ENCODE measurements at places on chromosomes 3 and 15.

- DNase-seq = peak; percentile 55
Observed at GRCh38 chr3:169147238-169148008, 516.1 kb downstream of the MECOM start.

DNA sequence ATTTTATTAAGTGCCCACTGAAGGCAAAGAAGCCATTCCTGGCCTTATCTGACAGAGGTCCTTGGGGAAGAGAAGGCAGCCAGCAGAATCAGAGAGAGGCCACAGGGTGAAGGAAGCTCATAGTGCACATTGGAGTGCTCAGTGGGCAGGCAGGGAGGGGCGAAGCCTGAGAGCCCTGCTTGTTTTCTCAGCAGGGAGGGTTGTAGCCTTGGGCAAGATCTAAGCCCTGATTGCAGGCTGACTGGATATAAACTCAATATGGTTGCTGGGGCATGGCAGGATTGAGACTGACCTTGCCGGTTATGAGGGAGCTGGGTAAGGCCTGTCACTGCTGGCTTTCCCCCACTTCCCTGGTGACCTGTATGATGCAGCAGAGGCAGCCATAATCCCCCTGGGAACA lies 7.5 kb upstream of the IGSF11 start:
- DNase-seq = no peak

GRCh38 chr3:197354568-197355001 lies 56.2 kb upstream of the DLG1 start:
- DNase-seq = no peak

DNA sequence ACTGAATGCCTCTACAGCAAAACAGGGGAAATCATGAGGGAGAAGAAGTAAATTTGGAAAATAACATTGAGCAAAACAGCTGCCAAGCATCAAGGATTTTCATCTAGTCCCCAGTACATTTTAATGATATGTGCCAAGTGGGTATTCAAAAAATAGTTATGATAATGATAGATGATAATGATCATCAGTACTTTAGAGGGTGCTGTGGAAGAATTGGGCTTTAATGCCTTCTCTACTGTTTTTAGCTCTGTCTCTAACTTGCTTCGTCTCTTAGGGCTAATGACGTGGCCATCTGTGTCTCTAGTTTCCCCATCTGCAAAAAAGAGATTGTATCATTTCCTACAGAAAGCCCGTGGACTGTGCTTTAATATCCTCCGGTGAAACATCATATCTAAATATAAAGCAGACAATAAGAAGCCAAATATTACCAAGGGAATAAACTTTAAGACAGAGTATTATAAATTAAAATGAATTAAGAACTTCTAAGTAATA lies 10.2 kb upstream of the FSIP1 start:
- DNase-seq = no peak

DNA sequence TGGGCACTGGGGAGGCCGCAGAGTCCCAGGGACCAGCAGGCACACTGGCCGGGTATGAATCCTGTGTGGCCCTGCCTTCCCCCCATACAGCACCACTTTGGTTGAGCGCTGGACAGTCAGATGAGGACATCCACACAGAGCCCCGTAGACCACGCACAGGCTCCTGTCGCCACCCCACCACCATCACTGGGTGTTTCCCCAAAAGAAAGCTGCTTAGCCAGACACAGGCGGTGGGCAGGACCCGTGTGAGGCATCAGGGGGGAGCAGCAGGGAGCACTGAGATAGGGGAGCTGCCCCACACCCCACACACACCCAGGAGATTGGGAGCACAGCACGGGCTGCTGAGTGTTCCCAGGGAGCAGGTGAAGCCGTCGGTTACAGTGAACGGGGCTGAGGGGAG lies 42.4 kb upstream of the SLC41A3 start:
- no peak for DNase-seq

DNA sequence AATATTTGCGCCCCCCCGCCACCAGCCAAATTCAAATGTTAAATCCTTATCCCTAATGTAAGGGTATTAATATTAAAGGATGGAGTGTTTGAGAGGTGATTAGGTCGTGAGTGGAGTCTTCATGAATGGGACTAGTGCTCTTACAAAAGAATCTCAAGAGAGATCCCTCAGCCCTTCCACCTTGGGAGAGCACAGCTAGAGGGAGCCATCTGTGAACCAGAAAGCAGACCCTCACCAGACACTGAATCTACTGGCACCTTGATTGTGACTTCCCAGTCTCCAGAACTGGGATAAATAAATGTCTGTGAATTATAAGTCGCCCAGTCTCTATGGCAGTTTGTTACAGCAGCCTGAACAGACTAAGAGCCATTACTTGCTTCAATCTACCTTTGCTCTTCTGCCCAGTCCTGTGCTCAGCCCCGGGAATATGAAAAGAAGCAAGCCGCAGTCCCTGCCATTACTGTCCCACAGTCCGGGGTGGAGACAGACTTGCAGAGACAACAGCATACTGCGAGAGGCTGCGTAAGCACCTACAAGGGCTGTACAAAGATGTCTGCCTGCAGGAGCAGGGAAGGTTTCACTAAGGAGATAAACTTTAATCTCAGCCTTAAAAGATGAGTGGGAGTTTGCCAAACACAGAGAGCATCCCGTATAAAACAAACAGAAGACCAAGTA lies 110.7 kb upstream of the TMCO5A start:
- DNase-seq = no peak

GRCh38 chr3:165683947-165684346 lies 153.3 kb downstream of the BCHE start:
- no peak for DNase-seq

DNA sequence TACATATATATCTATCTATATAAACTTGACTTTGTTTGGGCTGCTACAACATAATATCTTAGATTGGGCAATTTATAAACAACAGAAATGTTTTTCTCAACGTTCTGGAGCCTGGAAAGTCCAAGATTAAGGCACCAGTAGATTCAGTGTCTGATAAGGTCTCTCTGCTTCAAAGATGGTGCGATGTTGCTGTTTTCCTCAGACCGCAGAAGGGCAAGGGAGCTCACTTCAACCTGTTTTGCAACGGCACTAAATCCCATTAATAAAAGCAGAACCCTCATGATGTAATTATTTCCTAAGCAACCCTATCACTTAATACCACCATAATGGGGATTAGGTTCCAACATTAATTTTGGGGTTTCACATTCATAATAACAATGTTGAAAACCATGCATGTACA lies 1134.8 kb downstream of the NSUN3 start:
- no peak for DNase-seq

DNA sequence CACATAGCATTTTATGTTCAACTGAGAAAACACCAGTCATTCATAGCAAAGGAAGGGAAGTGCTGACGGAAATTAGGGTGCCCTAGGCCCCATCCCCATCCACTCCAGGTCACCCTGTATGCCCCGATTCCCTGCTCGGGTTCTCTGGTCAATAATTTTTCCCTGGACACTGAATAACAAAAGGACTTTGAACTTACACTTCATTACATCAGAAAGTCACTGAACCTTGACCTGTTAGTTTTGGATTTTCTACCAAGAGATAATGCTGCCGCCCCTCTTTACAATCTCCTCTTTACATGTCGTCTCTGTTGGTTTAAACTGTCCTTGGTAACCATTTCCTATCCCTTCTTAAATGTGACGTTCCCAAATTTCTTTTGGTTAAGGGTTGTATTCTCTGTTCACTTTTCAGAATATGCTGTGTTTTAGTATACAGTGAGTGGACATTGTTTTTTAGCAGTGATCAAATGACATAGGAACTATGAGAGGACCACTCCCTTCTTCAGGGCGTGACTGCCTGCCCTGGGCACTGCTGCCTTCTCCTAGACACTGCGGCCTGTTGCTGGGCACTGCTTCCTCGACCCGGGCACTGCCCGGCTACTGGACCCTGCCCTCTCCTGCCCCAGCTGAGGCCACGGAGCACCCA lies 13.6 kb upstream of the AHSG start:
- DNase-seq = no peak

- no peak for DNase-seq
Observed at GRCh38 chr3:9779721-9780457, 10.1 kb upstream of the CAMK1 start.

- DNase-seq = no peak
Observed at GRCh38 chr3:170473358-170473757, 54.7 kb downstream of the CLDN11 start.

GRCh38 chr3:70824078-70824477 lies 511.6 kb upstream of the MDFIC2 start:
- no peak for DNase-seq

DNA sequence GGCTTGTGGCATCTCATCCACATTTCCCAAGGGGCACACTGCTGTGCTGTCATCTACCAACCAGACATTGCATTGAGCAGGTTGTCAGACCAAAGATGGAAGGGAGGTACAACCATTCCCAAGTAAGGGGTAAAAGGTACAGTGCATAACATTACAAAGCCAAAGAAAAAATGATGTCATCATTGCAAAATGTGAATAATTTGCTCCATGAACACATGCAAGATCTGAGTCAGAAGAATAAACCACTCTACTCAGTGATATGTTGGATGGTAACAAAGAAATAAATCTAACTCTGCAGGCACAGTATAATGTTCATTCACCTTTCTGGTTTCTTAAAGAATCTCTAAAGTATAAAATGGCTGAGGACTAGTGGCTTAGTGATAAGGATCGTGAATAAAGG lies 202.7 kb downstream of the MAGI1 start:
- DNase-seq = no peak

GRCh38 chr15:41894791-41895463 lies 1.1 kb upstream of the SPTBN5 start:
- no peak for DNase-seq

DNA sequence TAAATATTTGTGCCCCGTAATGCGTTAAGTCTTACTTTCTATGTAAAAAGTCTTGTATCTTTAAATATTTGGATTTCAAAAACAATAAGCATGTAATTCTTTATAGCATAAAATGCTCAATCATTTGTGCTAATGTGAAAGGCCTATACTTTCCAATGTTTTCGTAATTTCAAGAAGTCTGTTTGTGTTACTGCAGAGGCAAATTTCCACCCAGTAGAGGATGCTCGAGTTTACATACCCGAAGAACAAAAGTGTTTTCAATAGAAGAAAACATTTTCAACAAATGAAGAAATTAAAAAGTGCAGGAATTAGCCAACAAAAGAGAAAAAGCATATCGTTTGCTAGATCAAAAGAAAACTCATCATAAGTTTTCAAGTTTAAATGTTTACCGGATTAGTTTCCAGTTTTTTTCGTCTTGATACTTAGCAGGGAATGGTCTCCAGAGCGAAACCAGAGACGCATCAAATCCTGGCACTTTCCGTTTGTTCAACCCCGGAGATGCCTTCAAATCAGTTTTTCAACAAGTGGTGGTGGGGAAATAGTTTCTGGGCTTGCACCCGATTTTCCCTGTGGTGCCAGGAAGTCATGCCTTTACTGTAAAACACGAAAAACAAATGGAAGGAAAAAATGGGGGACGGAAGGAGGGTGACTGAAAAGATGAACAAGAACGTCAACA lies 1.0 kb downstream of the CGGBP1 start:
- peak; percentile 26 for DNase-seq

- DNase-seq = no peak
Observed at GRCh38 chr15:58517682-58518525, 86.1 kb downstream of the LIPC start.

GRCh38 chr3:11045536-11045935 lies 53.0 kb downstream of the SLC6A1 start:
- no peak for DNase-seq

- peak; percentile 19 for DNase-seq
Observed at GRCh38 chr15:89119489-89120478, 31.5 kb downstream of the ABHD2 start.

GRCh38 chr3:33881156-33882064 lies 83.0 kb downstream of the PDCD6IP start:
- DNase-seq = no peak

DNA sequence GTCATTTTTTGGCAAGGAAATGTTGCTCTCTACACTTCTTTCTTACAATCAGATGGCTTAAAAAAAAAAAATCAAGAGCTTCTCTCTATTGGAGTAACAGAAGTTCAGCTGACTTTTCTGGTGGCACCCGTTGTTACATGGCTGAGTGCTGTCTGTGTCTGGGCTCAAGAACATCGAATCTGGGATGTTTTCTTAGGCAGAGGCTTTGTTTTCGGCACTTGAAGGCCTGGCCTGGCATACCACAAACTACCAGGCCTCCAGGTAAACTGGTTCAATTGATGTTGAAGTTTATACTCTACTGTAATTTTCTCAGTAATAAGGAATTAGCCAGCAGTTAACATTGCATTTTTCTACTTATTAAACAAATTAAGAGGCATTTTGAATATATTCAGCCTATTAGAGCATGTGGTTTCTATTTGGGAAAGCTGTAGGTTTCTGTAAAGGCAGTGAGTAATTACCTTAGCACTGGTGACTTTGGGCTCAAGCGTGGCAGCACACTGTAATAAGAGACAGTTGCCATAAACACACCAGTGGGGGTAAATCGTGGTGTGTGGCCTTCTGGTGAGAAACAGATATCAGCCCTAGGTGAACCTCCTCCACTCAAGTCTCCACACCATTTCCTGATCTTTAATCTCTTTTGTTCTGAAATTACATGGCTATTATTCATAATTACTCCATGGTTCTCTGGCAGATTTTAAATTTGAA lies 544.7 kb downstream of the MECOM start:
- no peak for DNase-seq

GRCh38 chr3:40307176-40307575 lies 2.3 kb upstream of the EIF1B start:
- DNase-seq = no peak

DNA sequence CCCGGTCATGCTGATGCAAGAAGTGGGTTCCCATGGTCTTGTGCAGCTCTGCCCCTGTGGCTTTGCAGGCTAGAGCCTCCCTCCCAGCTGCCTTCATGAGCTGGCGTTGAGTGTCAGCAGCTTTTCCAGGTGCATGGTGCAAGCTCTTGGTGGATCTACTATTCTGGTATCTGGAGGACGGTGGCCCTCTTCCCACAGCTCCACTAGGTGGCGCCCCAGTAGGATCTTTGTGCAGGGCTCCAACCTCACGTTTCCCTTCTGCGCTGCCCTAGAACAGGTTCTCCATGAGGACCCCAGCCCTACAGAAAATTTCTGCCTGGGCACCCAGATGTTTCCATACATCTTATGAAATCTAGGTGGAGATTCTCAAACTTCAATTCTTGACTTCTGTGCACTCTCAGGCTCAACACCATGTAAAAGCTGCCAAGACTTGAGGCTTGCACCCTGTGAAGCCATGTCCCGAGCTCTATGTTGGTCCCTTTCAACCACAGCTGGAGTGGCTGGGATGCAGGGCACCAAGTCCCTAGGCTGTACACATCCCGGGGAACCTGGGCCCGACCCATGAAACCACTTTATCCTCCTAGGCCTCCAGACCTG lies 238.4 kb upstream of the MDFIC2 start:
- no peak for DNase-seq

GRCh38 chr3:42476225-42477125 lies 26.0 kb upstream of the VIPR1 start:
- no peak for DNase-seq

DNA sequence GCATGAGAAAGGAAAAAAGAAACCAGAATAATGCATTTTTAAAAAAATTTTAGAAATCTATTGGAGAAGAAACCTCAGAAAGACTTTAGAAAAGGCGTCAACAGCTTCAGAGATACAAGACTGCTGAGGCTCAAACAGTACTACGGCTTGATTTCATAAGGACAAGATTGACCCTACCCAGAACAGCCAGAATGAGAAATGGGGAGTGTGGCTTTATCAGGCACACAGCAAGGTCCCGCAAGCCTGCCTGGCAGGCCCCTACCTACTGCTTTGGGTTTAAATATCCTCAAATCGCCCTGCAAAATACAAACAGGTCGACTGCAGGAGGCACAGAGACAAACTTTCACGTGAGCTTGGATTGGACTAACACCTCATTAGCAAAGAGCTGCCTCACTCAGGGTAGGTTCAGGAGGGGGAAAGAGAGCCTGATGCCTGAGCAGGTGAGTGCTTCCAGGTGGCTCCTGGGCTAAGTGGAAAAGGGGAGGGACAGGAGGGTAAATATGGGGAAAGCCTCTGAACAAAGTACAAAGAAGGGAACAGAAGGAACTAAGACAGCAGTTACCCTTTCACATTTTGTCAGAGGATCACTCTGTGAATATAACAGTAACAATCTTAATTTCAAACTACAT lies 87.5 kb downstream of the RORA start:
- DNase-seq = no peak

Measured in HS-27A (cell line).